T-helper 2 cell (primary cell): ENCODE measurements at places on chromosomes 3 and 15.

GRCh38 chr3:134367869-134368750, 6.1 kb downstream of the AMOTL2 start:
- no peak for DNase-seq

DNA sequence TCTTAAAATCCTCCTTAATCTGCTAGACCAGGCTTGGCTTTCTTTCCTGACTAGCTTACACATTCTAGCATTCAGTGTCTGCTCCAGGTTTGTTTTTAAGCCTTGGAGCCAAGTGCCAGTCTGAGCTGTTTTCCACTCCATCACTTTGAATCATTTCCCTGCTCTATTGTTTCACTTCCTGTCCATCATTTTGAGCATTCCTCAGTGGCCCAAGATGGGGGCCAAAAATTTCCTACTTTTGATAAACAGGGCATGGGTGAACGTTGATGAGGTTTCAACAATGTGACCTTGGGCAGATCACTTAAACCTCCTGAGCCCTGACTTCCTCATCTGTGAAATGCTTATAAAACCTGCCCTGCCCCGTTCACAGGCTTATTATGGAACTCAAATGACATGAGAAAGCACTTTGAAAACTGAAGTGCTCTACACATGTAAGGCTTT, 4.4 kb downstream of the CYP19A1 start:
- DNase-seq: no peak

GRCh38 chr3:110234831-110235230, 836.8 kb upstream of the NECTIN3 start:
- no peak for DNase-seq

DNA sequence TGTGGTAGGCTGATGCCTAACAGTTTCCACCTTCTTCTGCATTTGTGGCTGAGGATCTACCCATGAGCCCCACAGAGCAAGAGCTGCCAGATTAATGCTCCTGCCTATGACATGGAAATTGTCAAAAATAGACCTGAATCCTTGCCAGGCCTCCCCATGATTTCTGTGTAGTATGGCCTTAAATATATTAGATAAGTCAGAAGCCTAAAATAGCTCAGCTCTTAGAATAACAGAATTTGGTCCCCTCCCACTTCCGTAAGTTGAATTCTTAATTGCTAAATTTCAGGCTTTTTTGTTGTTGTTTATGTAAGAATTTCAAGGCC, 129.0 kb downstream of the SERPINI1 start:
- DNase-seq: no peak

DNA sequence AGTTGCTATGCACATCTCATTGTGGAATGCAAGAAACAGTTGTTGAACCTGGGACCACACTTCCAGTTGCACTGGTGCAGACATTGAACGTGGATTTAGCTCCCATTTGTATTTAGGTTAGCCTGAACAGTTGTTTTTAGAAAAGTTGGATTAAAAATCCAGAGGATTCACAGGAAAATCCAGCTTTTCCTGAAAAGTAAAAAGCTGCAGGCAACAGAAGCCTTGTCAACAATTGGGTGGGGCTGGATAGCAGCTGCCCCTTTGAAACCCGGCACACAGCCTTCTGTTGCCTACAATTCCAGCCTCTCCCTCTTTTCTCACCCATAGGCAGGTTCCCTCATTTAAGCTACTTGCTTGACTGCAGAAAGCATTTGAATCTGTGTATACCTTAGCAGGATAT, 165.3 kb upstream of the TBL1XR1 start:
- no peak for DNase-seq

DNA sequence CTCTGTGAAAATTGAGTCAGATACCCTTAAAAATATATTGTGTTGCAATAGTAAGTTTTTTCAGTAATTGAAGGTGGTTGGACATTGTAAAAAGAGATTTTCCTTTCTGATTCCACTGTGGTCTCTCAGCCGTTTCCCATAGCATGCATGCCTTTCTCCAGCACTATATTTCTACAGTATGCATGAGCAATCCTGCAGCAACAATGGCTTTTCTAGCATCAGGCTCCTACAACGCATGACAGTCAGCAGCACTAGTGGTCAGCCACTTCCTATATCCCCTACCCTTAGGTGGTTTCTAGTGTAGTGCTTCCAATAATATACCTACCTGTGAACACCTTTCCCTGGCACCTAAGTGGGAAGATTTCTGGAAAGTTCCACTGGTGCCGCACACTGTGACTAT, 55.4 kb upstream of the SNRPN start:
- no peak for DNase-seq

- no peak for DNase-seq
Observed at GRCh38 chr3:52021489-52022268, 26.0 kb upstream of the RPL29 start.

- no peak for DNase-seq
Observed at GRCh38 chr3:73164622-73165021, 103.2 kb downstream of the EBLN2 start.

DNA sequence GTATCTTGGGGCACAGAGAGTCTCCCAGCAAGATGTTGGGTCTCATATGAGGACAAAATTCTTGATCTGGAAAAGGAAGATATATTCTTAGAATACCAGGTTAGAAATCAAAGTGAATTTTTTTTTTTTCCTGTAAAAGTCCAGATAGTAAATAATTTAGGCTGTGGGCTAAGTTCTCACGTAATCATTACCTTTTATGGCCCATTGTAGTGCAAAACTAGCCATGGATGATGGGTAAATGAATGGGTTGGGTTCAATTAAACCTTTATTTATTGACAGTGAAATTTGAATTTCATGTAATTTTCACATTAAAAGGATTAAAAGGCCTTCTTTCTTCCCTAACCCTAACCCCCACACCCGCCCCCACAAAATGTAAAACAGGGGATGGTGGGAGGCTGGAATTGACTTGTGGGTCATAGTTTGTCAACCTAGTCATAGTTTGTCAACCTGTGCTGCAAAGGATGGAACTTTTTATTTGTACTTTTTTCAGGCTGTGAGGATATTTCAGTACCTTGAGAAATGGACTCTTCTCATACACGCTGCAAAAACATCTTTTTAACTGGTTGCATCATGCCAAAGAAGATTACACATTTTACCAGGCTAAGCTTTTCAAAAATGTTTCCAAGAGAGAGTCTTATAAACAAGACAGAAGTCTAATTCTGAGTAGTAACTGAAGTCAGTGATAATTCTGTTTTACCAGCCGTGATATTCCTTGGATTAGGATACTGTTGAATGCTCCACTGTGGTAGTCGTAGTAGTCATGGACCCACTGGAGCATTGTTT, 138.8 kb downstream of the AKAP13 start:
- DNase-seq: no peak

- DNase-seq: no peak
Observed at GRCh38 chr3:30548600-30548999, 57.8 kb upstream of the TGFBR2 start.

DNA sequence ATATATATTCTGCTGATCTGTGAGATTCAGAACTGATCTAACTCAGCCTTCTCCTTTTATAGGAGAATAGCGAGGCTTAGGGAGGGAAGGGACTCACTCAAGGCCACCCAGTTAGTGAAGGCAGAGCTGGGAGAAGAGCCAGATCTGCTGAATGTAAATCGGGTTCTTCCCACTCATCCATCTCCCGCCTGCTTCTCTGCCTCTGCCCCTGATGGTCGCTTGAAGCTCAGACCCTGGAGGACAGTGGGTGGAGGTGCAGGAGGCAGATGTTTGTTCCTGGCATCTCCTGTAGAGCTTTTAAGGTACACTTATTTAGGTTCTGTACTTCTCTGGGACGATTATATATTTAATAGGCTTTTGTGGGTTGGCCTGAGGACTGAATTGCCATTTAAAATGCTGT, 4.3 kb downstream of the PDIA5 start:
- DNase-seq: no peak

- DNase-seq: no peak
Observed at GRCh38 chr3:169964176-169964575, 2.4 kb upstream of the SEC62 start.

DNA sequence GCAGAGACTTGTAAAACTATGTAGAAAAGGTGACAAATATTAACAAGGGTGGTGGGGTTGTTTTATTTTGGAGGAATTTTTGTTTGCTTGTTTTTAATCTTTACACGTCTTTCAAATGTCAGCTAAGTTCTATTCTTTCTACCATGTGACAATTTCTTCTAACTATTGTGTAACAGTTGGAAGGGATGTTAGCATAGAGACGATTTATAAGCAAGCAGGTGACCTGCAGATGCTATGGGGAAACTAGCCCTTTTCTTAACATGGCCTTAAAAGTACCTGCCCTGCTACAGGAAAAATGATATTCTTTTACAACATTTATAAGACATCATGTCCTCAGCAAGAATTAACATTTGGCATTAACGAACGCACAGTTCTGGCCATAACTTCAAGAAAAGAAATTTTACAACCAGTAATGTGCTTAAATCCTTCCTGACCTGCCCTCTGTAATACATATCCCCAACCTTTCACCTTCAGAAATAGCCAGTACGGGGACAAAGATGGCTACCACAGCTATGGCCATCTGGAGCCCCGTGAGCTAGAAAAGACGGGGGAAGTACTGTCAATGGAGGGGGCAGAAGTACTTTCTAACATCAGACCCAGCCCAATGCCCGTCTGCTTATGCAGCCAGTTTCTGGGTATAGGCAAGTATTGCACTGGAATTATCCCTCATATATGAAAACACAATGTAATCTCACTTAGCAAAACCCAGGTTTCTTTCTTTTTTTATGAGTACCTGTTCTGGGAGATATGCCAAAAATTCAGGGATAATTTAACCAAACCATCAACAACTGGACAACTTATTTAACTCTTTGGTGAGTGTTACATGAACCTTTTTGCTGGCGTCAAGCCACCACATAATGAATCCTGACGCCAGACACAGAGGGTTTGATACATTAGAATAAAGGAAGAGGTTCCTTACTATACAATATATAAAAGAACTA, 67.7 kb upstream of the NR2F2 start:
- DNase-seq: no peak

DNA sequence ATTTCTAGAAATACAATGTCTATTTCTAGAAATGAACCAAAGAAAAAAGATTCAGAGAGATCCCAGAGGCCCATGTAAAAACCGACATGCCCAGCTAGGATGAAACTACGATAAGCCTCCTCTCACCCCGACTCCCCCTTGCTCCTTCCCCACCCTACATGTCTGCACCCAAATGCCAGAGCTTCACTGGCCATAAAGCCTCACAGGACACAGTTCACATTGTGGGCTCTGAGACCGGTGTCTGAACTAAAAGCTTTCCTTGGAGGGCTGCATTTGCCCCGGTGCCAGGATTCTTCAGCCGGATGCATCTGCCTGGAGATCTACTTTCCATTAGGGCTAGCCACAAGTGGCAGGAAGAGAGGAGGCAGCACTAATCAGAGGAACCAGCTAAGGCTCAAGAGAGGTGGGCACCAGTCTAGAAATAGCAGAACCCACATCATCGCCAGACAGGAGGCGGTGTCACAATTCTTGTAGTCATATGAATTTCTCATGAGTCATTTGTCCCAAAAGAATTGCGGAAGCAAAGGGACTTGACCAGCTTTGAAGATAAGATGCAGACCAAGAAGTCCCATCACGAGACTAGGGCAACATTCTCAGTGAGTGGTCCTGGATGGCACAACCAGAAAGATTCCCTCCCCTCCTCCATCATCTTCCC, 353.6 kb downstream of the NTRK3 start:
- no peak for DNase-seq

- no peak for DNase-seq
Observed at GRCh38 chr15:68349151-68349550, 71.6 kb downstream of the FEM1B start.

- no peak for DNase-seq
Observed at GRCh38 chr3:139236336-139236735, 107.5 kb upstream of the MRPS22 start.

- no peak for DNase-seq
Observed at GRCh38 chr15:71168166-71168834, 53.0 kb downstream of the THSD4 start.

GRCh38 chr15:91380114-91380513, 280.1 kb downstream of the SV2B start:
- no peak for DNase-seq

- no peak for DNase-seq
Observed at GRCh38 chr15:48721061-48721810, 75.7 kb upstream of the FBN1 start.

- DNase-seq: no peak
Observed at GRCh38 chr15:67033571-67034044, 31.8 kb upstream of the SMAD3 start.

GRCh38 chr3:69764121-69764741, 25.0 kb downstream of the MITF start:
- no peak for DNase-seq
